ENCODE measurements at places on chromosomes 1 and 21.

GRCh38 chr1:224673141-224673540, 57.0 kb downstream of the CNIH3 start:
- DNase-seq = no peak

DNA sequence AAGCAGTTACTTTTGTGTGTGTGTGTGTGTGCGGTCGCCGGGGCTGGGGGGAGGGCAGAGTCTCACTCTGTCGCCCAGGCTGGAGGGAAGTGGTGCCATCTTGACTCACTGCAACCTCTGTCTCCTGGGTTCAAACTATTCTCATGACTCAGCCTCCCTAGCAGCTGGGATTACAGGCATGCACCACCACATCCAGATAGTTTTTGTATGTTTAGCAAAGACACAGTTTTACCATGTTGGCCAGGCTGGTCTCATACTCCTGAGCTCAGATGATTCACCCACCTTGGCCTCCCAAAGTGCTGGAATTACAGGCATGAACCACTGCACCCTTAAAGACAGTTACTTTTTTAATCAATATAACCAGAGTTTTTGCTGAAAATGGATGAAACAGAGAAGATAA, 207.0 kb downstream of the PTPRC start:
- DNase-seq = no peak

DNA sequence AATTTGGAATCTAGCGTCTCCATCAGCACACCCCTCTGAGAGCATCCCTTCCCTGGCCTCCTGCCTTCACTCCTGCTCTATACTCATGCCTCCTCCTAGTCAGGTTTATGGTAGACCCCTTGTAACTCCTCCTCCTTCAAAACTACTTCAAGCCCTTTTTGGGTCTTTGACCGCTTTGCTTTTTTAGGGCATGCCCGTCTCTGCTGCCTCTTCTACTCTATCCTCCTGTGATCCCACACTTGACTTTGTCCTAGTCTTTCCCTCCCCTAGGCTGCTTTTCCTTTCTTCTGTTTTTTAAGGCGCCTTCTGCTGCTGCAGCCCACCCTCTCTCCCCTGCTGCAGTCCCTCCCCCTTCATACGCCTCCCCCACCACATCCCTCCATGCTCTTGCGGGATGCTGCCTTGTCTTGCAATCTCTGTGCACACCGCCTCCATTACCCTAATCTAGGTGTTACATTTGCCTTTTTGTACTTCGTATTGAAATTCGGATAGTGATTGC, 1.5 kb downstream of the SNX27 start:
- DNase-seq = no peak

GRCh38 chr1:236207121-236207520, 64.8 kb downstream of the GPR137B start:
- no peak for DNase-seq

GRCh38 chr21:45069711-45070110, 4.7 kb upstream of the ADARB1 start:
- DNase-seq = no peak
